ENCODE measurements at places on chromosomes 12 and 14. TPM values are rescaled to one million over a fixed set of nuclear protein-coding genes. Genes with fewer than 3 reads are reported as not detected.

DNA sequence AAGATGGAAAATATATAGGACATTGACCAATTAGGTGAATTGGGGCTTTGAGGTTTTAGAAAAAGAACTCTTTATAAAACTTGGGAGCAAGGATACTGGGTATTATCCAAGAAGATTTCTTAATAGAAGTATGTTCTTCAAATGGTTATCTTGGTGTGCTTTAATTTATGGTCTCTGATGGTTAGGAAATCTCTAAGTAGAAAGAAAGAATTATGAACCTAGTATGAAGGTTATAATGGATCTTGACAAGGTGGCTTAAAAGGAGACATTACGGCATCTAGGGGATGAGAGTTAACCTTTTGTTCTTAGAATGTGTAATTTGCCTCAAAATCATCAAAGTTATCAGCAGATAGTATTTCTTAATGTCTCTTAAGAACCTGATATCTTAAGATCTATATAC is 210.4 kb upstream of the PRICKLE1 start:
- no peaks in the 10 kb centered on the region for H3K27me3 ChIP-seq
- DNase-seq = no peak
- no peaks in the 10 kb centered on the region for H3K4me1 ChIP-seq
- H3K36me3 ChIP-seq = no peaks in the 10 kb centered on the region
- H3K4me3 ChIP-seq = no peak overlapping the region
- no peak overlapping the region for H3K27ac ChIP-seq

- H3K4me3 ChIP-seq = no peak overlapping the region
- no peak overlapping the region for H3K27ac ChIP-seq
- no peaks in the 10 kb centered on the region for H3K4me1 ChIP-seq
- no peaks in the 10 kb centered on the region for H3K36me3 ChIP-seq
- no peaks in the 10 kb centered on the region for H3K27me3 ChIP-seq
Measured at GRCh38 chr12:38555620-38556591, 239.3 kb downstream of the ALG10B start.

DNA sequence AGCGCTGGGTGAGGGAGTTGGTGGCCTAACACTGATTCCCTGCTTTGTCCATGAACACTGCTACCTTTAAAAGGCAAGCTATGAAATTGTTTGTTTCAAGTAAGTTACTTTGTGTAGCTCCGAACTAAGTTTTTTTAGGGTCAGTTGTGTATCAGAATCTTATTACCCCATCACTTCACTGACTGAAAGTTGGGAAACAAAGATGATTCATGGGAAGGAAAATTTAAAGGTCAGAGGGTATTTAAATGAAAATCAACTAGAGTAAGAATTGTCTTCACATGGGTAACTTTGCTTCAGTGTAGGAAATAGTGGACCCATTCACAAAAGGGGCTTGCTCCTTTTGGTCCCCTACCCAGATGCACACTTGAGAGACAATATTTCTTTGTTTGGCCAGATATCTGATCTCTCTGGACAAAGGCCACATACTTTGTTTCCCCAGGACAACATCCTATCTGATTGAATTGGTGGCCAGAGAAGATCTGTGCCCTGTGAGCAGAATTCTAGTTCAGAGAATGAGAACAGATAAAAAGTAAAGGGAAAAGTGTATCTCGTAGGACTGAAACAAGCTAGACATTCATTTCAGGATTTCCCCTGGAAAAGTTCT is 53.5 kb downstream of the RAB35 start:
- DNase-seq = no peak
- no peak overlapping the region for H3K27ac ChIP-seq
- peaks cover 8% of the 10 kb centered on the region for H3K4me1 ChIP-seq
- H3K4me3 ChIP-seq = no peak overlapping the region
- H3K36me3 ChIP-seq = peaks cover 19% of the 10 kb centered on the region

Gene GLIPR1L2
- total RNA-seq = 0.29 TPM

GRCh38 chr12:101557094-101557493 is 37.7 kb upstream of the MYBPC1 start:
- H3K4me3 ChIP-seq = no peak overlapping the region
- no peak for DNase-seq
- no peaks in the 10 kb centered on the region for H3K27me3 ChIP-seq
- no peaks in the 10 kb centered on the region for H3K36me3 ChIP-seq
- H3K27ac ChIP-seq = no peak overlapping the region

Gene KRT73
- total RNA-seq = 0.15 TPM

GRCh38 chr12:32134101-32134888 is 27.6 kb downstream of the BICD1 start:
- no peak for DNase-seq
- H3K27me3 ChIP-seq = no peaks in the 10 kb centered on the region
- H3K4me3 ChIP-seq = no peak overlapping the region

- no peaks in the 10 kb centered on the region for H3K36me3 ChIP-seq
- H3K4me1 ChIP-seq = no peaks in the 10 kb centered on the region
- peak overlapping the region; percentile 26 for H3K27ac ChIP-seq
- no peaks in the 10 kb centered on the region for H3K27me3 ChIP-seq
- no peak overlapping the region for H3K4me3 ChIP-seq
Measured at GRCh38 chr14:75303381-75303789, 24.8 kb downstream of the FOS start.

GRCh38 chr12:123828120-123828519 is 66.0 kb downstream of the DNAH10 start:
- DNase-seq = no peak
- no peaks in the 10 kb centered on the region for H3K4me1 ChIP-seq
- no peak overlapping the region for H3K4me3 ChIP-seq
- peaks cover 11% of the 10 kb centered on the region for H3K27me3 ChIP-seq
- no peaks in the 10 kb centered on the region for H3K36me3 ChIP-seq

- H3K27me3 ChIP-seq = no peaks in the 10 kb centered on the region
- H3K36me3 ChIP-seq = no peaks in the 10 kb centered on the region
- H3K4me3 ChIP-seq = peak overlapping the region; percentile 42
Measured at GRCh38 chr12:56763753-56764657, 881 bp downstream of the HSD17B6 start.

GRCh38 chr12:51246254-51246853 is 7.7 kb downstream of the DAZAP2 start:
- peaks cover 89% of the 10 kb centered on the region for H3K36me3 ChIP-seq
- no peaks in the 10 kb centered on the region for H3K27me3 ChIP-seq
- H3K27ac ChIP-seq = no peak overlapping the region
- H3K4me3 ChIP-seq = no peak overlapping the region

Gene KLHL33
- total RNA-seq = not detected

DNA sequence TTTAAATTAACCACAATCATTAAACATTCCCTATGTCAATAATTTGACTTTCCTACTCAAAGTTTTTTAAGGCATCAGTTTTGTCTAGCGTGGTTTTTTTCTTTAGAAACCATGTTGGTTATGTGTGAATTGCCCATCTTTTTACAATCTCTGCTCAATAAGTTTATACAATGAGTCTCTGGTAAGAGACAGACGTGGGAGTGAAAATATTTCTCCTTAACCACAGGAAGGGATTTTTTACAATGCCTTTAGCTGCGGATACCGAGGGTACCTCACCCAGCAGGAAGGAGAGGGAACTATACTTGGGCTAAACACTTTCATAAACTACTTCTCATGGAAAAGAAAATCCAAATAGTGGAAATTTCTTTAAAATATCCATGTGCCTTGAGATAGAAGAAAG is 191.4 kb upstream of the BCL2L14 start:
- no peak overlapping the region for H3K4me3 ChIP-seq
- no peak for DNase-seq
- H3K36me3 ChIP-seq = no peaks in the 10 kb centered on the region
- H3K4me1 ChIP-seq = peaks cover 35% of the 10 kb centered on the region
- no peak overlapping the region for H3K27ac ChIP-seq
- no peaks in the 10 kb centered on the region for H3K27me3 ChIP-seq

DNA sequence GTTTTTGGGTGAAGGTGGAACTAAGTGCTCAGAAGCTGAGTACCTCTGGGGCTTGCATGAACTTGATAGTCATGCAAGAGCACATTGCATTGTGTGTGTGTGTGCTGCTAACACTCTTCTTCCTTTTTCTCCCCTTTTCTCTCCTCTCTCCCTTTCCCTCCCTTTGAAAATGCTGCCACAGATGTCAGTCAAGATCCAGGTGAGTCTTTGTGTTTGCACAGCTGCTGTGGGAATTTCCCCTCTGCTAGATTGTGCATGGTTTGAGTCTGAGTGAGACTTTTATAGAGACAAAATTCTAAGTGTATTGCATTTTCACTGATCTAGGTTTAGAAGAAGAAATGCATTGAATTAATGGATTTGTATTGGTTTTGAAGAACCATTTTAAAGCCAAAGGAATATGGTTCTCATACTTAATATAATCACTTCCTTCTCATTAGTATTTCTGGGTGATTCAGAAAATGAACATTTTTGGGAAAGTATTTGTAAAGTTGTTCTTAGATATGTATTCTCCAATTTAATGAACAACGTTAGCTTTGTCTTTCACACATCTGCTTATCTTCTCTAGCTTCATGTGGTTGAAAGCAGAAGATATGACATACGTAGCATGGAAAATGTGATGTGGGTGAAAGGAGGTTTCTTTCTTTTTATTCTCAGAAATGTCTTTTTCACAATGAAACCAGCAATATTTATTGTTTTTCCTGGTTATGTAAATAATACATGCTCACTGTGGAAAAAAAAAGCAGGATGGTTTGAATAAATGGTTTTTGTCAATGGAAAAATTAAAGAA is 108.5 kb downstream of the NRXN3 start:
- H3K27me3 ChIP-seq = no peaks in the 10 kb centered on the region
- no peaks in the 10 kb centered on the region for H3K36me3 ChIP-seq
- DNase-seq = no peak
- H3K27ac ChIP-seq = no peak overlapping the region
- no peak overlapping the region for H3K4me3 ChIP-seq

DNA sequence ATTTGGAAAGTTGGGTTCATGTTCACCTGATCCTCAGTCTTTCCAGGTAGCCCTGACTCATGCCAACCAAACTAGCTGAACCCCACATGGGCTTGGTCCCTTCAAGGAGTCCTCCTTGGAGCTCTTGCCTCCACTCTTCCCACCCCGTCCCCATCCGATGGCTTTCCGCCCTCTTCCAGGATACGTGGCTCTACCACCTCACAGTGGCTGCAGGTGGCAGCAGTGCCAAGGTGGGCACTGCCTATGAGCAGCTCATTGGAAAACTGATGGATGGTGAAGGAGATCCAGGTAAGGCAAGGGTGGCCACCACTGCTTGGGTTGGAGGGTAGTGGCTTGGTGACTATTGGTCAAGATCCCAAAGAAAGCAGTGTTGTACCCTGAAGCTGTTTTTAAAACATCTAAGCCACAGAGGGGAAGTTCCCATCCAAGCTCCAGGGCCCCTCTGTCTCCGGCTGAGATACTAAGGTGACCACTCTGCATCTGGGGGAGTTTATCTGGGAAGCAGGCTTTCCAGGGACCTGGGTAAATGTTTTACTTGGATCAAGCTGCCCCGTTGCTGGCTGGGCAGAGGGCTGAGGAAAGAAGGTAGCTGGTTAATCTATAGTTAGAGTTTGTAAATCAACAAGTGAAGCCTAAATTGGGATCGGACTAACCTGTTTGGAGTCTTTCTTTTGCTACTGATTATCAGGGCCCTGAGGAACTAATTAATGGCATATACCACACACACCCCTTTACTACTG is 23.7 kb downstream of the PIGH start:
- no peaks in the 10 kb centered on the region for H3K36me3 ChIP-seq
- DNase-seq = no peak
- no peaks in the 10 kb centered on the region for H3K27me3 ChIP-seq
- H3K4me3 ChIP-seq = no peak overlapping the region
- H3K4me1 ChIP-seq = no peaks in the 10 kb centered on the region

GRCh38 chr12:104282109-104282508 is 21.4 kb upstream of the EID3 start:
- no peak overlapping the region for H3K4me3 ChIP-seq
- H3K4me1 ChIP-seq = peaks cover 8% of the 10 kb centered on the region
- H3K36me3 ChIP-seq = no peaks in the 10 kb centered on the region
- no peaks in the 10 kb centered on the region for H3K27me3 ChIP-seq

Gene ZDHHC22
- total RNA-seq = not detected

- DNase-seq = no peak
- H3K27me3 ChIP-seq = no peaks in the 10 kb centered on the region
- H3K4me3 ChIP-seq = no peak overlapping the region
Measured at GRCh38 chr12:107129315-107129930, 36.1 kb upstream of the CRY1 start.

GRCh38 chr12:17592472-17592871 is 497.5 kb downstream of the RERGL start:
- H3K27ac ChIP-seq = no peak overlapping the region
- no peak for DNase-seq
- H3K4me3 ChIP-seq = no peak overlapping the region
- no peaks in the 10 kb centered on the region for H3K4me1 ChIP-seq
- H3K27me3 ChIP-seq = no peaks in the 10 kb centered on the region

- no peak within 1 kb of the TSS for H3K27ac ChIP-seq
- H3K4me3 ChIP-seq = peak within 1 kb of the TSS; percentile 48
- DNase-seq = no peak
Measured at GRCh38 chr14:94769391-94770250, at the start of gene GSC. Gene GSC, minus strand, starts transcription at chr14:94770113. Its CDS starts 98 bp downstream, at chr14:94770015.

DNA sequence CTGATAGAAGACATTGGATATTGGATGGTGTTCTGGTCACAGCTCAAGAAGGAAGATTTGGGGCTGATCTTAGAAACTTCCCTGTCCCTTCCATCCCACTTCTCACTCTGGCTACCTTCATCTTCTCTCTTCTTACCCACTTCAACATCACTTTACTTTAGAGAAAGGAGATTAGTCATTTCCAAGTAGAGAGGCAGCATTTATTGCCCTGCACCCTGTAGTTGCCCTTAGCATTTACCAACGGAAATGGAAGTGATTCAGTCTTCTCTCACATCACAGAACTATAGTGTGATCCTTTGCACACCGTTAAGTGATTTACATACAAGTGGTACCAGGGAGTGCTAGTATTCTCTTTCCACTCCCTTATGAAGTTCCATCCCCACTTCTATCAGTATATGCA is 52.4 kb downstream of the PHLDA1 start:
- no peak for DNase-seq
- H3K36me3 ChIP-seq = no peaks in the 10 kb centered on the region
- no peak overlapping the region for H3K4me3 ChIP-seq
- peaks cover 23% of the 10 kb centered on the region for H3K4me1 ChIP-seq

DNA sequence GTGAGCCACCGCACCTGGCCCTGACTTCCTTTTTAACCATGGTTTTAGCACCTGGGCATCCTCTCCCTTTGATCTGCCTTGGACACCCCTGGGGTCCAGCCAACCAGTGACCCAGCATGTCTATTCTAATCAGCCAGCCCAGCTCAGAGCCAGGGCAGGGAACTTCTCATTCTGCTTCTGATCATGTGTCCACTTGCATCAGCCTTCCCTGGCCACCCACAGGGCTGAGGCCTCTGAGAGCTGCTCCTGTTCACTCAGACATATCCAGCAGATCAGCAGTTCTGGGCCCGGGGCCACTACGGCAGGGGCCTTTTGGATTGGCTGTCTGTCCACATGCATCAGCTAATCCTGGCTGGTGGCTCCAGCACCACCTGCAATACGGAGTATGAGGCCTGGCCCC is 117.9 kb upstream of the MAP1LC3B2 start:
- H3K4me3 ChIP-seq = no peak overlapping the region
- no peaks in the 10 kb centered on the region for H3K36me3 ChIP-seq
- no peak overlapping the region for H3K27ac ChIP-seq
- no peaks in the 10 kb centered on the region for H3K27me3 ChIP-seq
- no peak for DNase-seq

- H3K4me3 ChIP-seq = peak overlapping the region; percentile 44
- no peak for DNase-seq
- no peaks in the 10 kb centered on the region for H3K27me3 ChIP-seq
- peaks cover 15% of the 10 kb centered on the region for H3K4me1 ChIP-seq
- no peaks in the 10 kb centered on the region for H3K36me3 ChIP-seq
Measured at GRCh38 chr14:100066962-100067361, 1.7 kb downstream of the EVL start.

Gene ZNF219
- 47.1 TPM for total RNA-seq

Gene NID2
- 12.2 TPM for total RNA-seq

Data from esophagus squamous epithelium (tissue), 5 donors.